Mucosa of gallbladder (tissue), 1 donor: ENCODE measurements at places on chromosomes 13 and 19. TPM values are rescaled to one million over a fixed set of nuclear protein-coding genes. Genes with fewer than 3 reads are reported as not detected.

DNA sequence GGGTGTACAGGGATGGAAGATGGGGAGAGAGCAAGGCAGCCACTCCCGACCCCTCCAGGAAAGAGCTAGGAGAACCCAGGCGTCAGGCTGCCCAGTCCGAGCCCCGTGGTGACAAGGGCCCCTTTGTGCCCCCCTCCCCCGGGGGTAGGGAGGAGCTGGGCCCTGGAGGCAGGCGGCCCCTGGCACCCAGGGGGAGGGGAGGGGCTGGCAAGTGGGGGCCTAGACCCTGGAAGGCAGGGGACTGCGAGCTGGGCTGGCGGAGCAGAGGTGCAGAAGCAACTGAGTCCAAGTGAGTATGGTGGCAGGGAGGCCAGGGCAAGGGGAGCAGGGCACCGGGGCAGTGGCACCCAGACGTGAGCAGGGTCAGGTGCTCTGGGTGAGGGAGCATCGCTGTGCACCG lies at the start of gene MAG:
Gene MAG, plus strand, starts transcription at position 246 of the 400 bp plus-strand sequence. CDS start 3,248 bp downstream, outside the sequence.
- no peak for DNase-seq

GRCh38 chr13:43203781-43204180 lies 180.4 kb downstream of the DNAJC15 start:
- no peak for DNase-seq

The ARID3A gene
- total RNA-seq, result 7.0 TPM

DNA sequence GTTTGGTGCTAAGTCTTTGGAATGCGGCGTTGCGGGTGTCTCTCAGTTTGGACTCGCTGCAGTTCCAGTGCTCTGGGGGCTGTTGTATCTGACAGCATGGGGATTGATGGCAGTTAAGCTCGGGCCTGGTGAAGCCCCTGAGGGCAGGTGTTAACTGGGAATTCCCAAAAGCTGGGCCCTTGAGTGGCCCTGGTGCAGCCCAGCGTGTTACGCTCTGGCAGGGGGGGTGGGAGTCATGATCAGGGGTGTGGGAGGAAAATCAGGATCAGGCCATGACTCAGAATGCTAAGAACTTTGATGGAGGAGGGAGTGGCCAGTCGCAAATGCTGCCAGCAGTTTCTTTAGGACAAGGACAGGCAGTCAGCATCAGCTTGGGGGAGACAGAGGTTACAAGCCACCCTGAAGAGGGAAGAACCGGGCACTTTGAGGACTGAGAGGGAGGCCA lies 19.6 kb downstream of the AP2A1 start:
- DNase-seq, result no peak

GRCh38 chr13:74768521-74769085 lies 634.4 kb upstream of the KLF12 start:
- DNase-seq, result no peak

DNA sequence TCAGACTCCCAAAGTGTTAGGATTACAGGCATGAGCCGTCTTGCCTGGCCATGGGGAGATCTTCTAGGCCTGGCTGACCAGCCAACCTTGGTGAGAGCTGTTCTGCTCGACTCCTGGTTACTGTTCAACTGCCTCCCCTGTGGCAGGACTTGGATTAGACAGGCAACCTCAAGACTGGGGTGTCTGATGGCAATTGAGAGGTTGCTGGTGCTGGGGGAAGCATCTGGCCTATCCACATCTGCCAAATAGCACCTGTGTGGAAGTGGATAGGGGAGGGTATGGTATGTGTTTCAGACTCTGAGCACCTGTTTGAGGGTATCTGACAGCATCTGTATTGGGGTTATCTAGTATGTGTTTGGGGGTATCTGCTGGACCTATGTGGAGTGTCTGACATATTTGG lies 44.7 kb downstream of the ARHGEF18 start:
- no peak for DNase-seq

The TEX101 gene
- not detected for total RNA-seq
